ENCODE measurements at places on chromosomes 12 and 14.
A peak's percentile ranks its signal among the peaks of the same experiment; 100 is the strongest.

- DNase-seq, result no peak
These were observed 9.4 kb downstream of the AKAP5 start for GRCh38 chr14:64474698-64475097.

- DNase-seq, result no peak
These were observed 619.3 kb downstream of the SNAPC1 start for GRCh38 chr14:62381311-62382070.

- DNase-seq, result no peak
These were observed 219.4 kb downstream of the CNTN1 start for GRCh38 chr12:40911676-40912075.

DNA sequence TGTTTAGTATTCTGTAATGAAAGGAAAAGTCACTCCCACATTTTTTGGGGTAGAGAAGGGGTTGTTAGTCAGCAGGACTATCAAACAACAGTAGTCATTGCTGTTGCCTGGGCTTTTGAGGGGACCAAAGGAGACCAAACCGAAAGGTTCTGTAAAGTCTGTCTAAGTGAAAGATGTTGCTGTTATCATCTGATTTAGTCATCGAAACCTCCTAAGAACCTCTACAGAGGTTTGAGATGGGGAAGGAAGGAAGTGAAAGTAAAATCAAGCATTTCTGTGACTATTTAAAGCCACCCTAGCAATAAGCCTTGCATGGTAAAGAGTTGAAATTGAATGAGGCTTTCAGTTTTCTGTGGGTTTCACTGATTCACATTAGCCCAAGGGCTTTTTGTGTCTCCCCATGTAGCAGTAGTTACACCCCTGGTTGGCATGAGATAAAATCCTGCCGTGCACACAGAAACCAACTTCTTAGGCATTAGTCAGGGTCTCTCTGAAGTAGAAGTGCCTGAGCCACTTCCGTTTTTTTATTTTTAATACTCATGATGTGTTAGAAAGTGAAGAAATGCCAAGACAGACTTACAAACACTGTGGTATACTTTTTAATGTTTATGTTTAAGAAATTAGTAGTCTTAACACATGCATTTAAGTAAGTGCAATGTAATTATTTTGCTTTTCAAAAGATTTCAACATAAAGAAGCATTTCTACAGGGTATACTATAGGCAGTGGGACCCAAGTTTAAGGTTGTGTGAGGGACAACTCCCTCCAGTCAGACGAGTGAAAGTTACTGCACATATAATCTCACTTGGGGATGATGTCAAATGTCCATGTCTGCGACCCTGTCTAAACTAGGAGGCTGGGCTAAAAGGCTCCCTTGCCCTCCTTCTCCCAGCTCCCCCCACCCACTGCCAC lies 50.4 kb downstream of the DYRK2 start:
- DNase-seq, result peak; percentile 84

DNA sequence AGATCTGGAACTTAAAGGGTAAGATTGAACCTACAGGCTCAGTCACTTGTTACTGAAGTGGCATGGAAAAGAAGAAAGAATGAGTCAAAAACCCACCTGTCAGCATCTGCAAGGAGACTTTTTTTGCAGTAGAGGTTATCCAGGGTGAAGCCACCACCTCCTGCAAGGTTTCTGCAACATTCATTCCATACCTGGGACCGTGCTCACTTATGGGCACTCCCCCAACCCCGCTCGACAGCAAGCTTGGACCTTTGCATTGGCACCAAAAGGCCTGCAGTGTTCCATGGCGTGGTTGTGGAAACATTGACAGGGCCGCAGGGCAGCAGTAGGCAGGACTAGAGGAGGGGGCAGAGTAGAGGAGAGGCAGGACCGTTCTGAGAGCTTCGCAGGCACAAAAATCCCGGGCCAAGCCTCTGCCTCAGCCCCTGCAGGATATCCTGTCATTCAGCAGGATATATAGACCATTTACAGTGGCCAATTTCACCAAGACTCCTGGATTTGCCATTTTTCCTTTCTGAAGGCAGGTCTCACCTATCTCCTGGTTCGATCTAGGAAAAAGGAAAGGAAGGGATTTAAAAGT lies at the start of gene STAB2:
TSS of gene STAB2 (plus strand) at position 483 of the 580 bp plus-strand sequence. CDS start 204 bp downstream, outside the sequence.
- DNase-seq, result no peak

GRCh38 chr14:105890474-105891220 lies 364.3 kb downstream of the TMEM121 start:
- DNase-seq, result no peak

- DNase-seq, result no peak
These were observed 1.1 kb upstream of the ATXN2 start for GRCh38 chr12:111600205-111600642.

- no peak for DNase-seq
These were observed 285.3 kb downstream of the DAD1 start for GRCh38 chr14:22303589-22304195.

DNA sequence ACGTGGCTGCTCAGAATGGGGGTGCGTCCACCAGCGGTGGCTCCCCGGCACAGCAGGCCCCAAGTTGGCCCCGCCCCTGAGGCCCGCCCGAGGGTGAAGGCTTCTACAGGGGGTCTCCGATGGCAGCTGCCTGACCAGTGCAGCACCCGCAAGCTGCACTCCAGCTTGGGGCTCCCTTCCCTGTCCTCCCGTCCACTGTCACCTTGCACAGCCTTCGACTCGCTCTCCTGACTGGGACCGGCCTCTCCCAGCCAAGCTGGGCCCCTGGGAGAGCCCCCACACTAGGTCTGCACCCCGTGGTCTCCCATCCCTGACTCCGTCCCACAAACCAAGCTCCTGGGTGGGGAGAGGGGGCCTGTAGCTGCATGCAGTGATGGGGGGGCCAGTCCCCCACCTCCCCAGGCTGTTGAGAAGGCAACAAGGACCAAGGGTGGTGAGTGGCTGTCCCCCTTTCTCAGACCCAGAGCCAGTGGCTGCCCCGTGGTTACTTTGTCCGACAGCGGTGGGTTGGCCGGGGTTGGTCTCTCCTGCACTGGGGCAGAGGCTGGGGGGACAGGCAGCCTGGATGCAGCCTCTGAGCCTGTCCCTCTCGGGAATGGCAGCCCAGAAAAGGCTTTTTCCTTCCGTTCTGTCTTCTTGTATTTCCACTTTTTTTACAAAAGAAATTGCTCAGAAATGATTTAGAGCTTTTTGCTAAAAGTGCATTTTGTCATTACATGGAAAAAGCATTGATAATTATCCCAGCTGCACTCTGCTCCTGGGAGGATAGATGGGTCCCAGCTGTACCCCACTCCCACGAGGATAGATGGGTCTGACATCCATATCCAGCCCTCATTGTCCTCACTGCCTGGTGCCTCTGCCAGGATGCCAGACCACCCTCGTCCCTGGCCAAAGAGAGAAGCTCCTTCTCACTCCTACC lies 217.0 kb downstream of the KIF26A start:
- no peak for DNase-seq

GRCh38 chr14:41739203-41739602 lies 132.5 kb downstream of the LRFN5 start:
- no peak for DNase-seq

- DNase-seq, result no peak
These were observed 122.8 kb downstream of the AACS start for GRCh38 chr12:125187780-125188741.

Data from CD4-positive, alpha-beta T cell treated with Interleukin-2 at 100 ng/mL for 4 hours (primary cell).